Activated T-helper 1 cell treated with anti-CD3 and anti-CD28 coated beads, Interleukin-12 subunit alpha, Interleukin-12 subunit beta, Interleukin-2, Interleukin-4 antibody, amounts not matched to agents 30 ng/mL and 10 ng/mL and 1 ng/mL, durations not matched to agents 14 hours and 24 hours and 36 hours (primary cell): ENCODE measurements at places on chromosomes 7 and 10.

DNA sequence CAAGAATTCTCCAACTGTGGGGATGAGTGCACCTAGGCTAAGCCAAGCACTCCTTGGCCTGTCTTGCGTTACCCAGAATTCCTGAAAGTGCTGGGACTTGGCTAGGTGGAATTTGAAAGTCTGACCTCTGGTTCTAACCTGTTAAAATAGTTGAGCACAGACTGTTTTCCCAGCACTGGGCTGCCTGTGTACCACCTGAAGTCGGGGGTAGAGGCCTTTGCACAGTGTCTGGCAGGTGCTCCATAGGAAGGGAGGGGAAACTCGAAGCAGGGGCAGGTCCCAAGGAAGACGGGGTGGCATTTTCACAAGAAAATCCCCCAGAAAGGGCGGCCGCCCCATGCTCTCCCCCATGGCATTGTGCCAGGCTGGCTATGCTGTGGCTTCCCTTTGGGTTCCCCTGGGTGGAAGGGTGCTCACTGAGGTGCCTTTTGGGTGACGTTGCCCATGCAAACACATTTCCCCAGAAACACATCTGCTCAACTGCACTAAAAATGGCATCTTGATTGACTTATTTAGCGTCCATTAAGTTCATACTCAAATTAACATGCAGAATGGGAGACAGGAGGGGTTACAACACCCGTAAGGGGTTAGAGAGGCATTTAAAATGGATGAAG, 62.9 kb downstream of the SYPL1 start:
- DNase-seq = no peak

GRCh38 chr7:39733881-39734632, 110.7 kb downstream of the RALA start:
- no peak for DNase-seq

GRCh38 chr10:11667756-11668155, 56.3 kb upstream of the USP6NL start:
- no peak for DNase-seq

GRCh38 chr10:86068231-86069054, 298.2 kb downstream of the GRID1 start:
- DNase-seq = no peak

DNA sequence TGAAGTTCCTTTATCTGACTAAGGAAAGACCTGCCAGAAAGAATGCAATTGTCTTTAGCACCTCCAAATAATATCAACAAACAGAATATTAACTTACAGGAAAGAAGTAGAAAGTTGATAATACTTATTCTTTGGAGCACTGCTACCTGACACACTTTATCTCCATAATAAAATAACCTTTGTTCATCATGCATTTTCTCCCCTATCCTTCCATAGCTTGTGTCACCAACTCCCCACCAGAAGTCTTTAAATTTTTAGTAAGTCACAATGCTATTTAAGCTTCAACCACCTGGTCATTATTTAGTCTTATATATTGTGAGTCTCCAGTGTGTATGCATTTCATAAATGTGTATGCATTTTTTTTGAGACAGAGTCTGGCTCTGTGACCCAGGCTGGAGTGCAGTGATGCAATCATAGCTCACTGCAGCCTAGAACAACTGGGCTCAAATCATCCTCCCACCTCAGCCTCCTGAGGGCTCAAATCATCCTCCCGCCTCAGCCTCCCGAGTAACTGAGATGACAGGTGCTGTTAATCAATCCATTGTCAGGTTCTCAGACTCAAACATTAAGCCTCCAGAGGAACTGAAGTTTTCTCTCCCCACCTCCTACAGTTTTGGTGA, 7.3 kb upstream of the CYP3A43 start:
- DNase-seq = no peak

GRCh38 chr7:27962273-27962672, 218.3 kb downstream of the JAZF1 start:
- no peak for DNase-seq

- DNase-seq = no peak
Measured at GRCh38 chr10:117543225-117544003, 868 bp downstream of the EMX2 start.

DNA sequence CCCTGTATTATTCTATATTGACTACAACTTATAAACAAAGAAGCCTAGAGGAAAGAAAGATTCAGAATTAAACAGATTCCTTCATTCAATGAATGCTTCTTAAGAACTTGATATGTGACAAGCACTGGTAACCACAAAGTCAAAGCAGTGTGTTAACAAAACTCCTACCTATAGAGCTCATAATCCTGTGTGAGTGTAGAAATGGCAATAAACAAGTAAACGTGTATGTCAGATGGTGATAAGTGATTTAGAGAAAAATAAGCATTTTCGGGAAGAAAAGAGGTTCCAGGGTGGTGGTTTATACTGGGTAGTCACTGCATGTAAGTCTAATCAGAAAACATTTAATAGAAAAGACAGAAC, 141.3 kb downstream of the JMJD1C start:
- DNase-seq = no peak

DNA sequence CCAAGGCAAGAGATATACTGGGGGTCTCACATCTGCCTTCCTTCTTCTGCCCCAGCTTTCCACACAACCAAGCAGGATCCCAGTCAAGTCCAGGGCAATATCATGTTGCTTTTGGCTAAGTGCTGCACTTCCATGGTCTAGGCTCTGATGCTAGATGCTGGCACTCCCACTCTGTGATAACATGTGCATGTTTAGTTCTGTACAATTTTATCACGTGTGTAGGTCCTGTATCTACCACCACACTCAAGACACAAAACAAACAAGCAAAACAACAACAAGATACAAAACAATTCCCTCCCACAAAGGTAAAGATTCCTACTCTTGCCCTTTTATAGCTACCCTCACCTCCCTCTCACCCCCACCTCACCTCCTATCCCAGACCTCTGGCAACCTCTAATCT, 105.6 kb upstream of the HABP2 start:
- DNase-seq = no peak

GRCh38 chr7:72069263-72069662, 342.9 kb downstream of the CALN1 start:
- DNase-seq = no peak

GRCh38 chr7:155763691-155764437, 48.4 kb downstream of the SHH start:
- DNase-seq = peak; percentile 65

GRCh38 chr7:41830271-41830670, 127.4 kb upstream of the INHBA start:
- no peak for DNase-seq
